NCI-H2081 (cell line): ENCODE measurements at places on chromosomes 6 and 20.

- DNase-seq, result peak; percentile 29
Measured at GRCh38 chr6:16316741-16317251, 78.4 kb downstream of the GMPR start.

- DNase-seq, result no peak
Measured at GRCh38 chr6:50003139-50003538, 18.7 kb downstream of the DEFB110 start.

- DNase-seq, result no peak
Measured at GRCh38 chr20:31691646-31692275, 30.9 kb downstream of the BCL2L1 start.

- DNase-seq, result peak; percentile 49
Measured at GRCh38 chr6:112145080-112145573, 57.7 kb downstream of the FAM229B start.

- DNase-seq, result no peak
Measured at GRCh38 chr6:135722190-135722589, 129.3 kb upstream of the PDE7B start.

GRCh38 chr20:63908008-63908682 lies 13.2 kb downstream of the DNAJC5 start:
- DNase-seq, result no peak

DNA sequence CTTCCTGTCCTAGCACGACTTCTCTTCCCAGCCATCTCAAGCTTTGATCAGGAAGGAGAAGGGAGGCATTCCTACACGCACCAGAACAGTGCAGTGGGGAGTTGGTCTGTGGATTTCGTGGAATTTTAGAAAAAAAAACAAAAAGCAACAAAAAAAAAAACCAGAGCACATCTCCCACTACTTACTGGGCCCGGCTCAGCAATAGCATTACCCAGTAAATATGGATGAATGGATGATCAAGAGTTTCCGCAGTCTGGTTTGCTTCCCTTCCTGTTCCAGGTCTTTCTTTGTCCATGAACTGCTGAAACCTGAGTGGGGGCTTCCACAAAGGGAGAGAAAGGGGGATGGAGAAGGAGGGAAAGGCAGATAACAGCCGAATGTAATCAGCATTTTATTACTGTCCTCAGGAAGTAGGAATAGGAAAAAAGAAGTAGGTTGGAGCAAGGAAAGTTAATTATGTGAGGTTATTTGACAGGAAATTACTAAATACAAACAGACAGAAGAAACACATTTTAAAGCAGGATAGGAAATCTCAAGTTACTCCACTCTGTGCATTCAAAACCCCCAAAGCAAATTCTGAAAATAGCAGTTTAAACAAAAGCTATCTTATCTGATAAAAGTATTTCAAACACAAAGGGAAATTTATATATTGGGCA lies 349.0 kb downstream of the PRL start:
- no peak for DNase-seq
